ENCODE measurements at places on chromosomes 5 and 9. TPM values are rescaled to one million over a fixed set of nuclear protein-coding genes. Genes with fewer than 3 reads are reported as not detected.

The ARHGEF39 gene
- 2.4 TPM for total RNA-seq

DNA sequence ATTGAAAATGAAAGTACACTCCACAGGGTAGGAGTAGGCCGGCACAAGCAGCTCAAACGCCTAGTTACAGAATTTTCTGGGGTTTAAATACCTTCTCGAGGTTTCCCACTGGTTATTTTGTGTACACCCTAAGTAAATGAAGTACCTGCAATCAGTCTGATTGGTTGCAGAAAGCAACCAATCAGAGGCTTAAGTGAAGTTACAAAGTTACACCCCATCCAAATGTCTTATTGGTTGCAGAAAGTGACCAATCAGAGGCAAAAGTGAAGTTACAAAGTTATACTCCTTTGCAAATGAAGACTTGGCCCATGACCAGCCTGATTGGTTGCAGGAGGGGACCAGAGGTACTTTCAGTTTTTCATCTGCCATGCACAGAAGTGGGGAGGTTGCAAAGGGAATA is 33.2 kb upstream of the ERAP2 start:
- no peak overlapping the region for H3K27ac ChIP-seq
- no peak for DNase-seq
- peaks cover 5% of the 10 kb centered on the region for H3K27me3 ChIP-seq
- peak overlapping the region; percentile 17 for H3K4me3 ChIP-seq

GRCh38 chr5:107295914-107296313 is 374.8 kb downstream of the EFNA5 start:
- H3K4me1 ChIP-seq: no peaks in the 10 kb centered on the region
- H3K27ac ChIP-seq: no peak overlapping the region
- H3K4me3 ChIP-seq: no peak overlapping the region

DNA sequence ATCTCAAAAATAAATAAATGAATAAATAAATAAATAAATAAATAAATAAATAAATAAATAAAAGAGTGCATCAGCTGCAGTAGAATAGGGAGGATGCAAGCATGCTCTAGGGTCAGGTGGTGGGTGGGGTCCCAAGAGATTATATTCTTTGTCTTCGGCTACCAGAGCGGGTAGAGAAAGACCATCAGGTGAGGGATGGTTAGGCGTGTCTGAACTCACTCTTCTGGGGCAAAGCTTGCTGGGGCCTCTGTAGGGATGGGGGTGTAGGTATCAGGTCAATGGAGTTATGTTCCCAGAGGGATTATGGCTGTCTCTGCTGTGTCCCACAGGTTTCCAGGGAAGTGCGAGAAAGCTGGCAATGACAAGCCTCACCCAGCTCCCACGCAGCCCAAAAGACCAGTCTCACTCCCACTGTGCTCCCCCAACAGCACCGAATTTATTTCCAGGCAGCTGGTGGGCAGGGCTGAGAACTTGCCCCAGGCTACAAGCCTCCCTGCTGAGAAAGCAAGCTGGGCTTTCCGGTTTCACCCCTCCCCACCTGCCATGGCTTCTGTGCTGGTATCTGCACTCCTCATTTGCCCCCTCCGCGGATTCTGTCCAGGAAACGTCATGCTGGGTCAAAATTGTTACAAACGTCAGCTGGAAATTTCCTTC is 180.8 kb downstream of the LURAP1L start:
- no peaks in the 10 kb centered on the region for H3K27me3 ChIP-seq
- DNase-seq: no peak
- no peak overlapping the region for H3K4me3 ChIP-seq
- no peaks in the 10 kb centered on the region for H3K4me1 ChIP-seq
